ENCODE measurements at places on chromosomes 16 and 17. TPM values are rescaled to one million over a fixed set of nuclear protein-coding genes. Genes with fewer than 3 reads are reported as not detected.

Gene KCNG4
- not detected for total RNA-seq

Gene EVI2B
- total RNA-seq, result 1.7 TPM

Gene ADAT1
- total RNA-seq, result 45.8 TPM

DNA sequence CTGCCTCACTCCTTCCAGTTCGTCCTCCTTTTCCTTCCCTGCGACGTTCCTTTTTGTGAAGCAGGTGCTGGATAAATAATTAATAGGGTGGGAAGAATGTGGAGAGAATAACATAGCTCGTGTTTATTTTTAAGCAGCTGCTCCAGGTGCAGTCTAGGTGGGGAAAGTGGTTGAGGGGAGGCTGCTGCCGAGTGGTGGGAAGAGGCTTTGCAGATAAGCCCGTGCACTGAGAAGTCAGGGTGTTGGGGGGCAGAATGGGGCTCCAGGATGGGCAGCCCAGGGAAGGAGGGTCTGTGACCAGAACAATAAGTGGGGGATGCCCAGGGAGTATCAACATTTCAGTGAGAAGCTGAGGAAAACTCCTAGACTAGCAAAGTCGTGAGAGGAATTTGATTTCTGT lies 300.5 kb downstream of the CPPED1 start:
- DNase-seq, result no peak

DNA sequence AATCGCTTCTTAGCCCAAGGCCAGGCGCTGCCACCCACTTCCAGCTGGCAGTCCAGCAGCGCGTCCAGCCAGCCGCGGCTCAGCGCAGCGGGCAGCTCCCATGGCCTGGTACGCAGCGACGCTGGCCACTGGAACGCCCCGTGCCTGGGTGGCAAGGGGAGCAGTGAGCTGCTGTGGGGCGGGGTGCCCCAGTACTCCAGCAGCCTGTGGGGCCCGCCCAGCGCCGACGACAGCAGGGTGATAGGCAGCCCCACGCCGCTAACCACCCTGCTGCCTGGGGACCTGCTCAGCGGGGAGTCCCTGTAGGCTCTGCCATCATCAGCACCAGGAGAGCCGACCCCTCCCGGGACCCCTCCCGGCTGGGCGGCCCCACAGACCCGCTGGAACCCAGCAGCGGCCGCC lies 24.0 kb downstream of the TMC6 start:
- DNase-seq, result no peak

- peak; percentile 31 for DNase-seq
Observed at GRCh38 chr16:17396762-17397498, 73.8 kb downstream of the XYLT1 start.

DNA sequence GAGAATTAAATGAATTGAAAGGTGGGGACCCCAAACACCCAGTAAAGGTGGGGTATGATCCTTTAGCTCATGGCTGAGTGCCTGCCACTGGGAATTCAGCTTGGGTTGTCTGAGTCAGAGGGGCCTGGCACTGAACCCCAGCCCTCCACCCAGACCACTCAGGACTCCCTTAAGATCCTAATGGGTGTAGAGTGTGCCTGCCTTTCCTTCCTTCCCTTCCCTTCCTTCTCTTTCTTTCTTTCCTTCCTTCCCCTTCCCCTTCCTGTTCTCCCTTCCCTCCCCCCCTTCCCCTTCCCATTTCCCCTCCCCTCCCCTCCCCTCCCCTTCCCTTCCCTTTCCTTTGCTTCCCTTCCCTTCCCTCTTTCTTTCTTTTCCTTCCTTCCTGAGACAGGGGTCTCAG lies 29.9 kb upstream of the GNA13 start:
- no peak for DNase-seq

All from ovary (tissue), 10 donors.